LHCN-M2 (cell line): ENCODE measurements at places on chromosomes 12 and 14. TPM values are rescaled to one million over a fixed set of nuclear protein-coding genes. Genes with fewer than 3 reads are reported as not detected.

Gene DIO3
- total RNA-seq, result not detected in 2 replicates

Gene KLRF2
- not detected in 2 replicates for total RNA-seq

Gene PTPRO
- total RNA-seq, result 0.45 and 0.63 TPM in 2 replicates

Gene FAM222A
- total RNA-seq, result 1.2 and 1.7 TPM in 2 replicates

Gene DMAC2L
- 5.0 and 5.8 TPM in 2 replicates for total RNA-seq

Gene CLEC4D
- not detected in 2 replicates for total RNA-seq

Gene CRADD
- 12.6 and 16.9 TPM in 2 replicates for total RNA-seq

Gene SPRING1
- 33.6 and 35.9 TPM in 2 replicates for total RNA-seq

Gene JAG2
- total RNA-seq, result 0.80 and 3.4 TPM in 2 replicates

Gene NYNRIN
- 0.06 TPM in 2 replicates for total RNA-seq

Gene BDKRB2
- total RNA-seq, result 0.06 TPM in 1 of 2 replicates, not detected in the other

Gene HCAR3
- not detected in 2 replicates for total RNA-seq

Gene WNT1
- total RNA-seq, result not detected in 2 replicates

Gene FGF23
- total RNA-seq, result 0.06 TPM in 1 of 2 replicates, not detected in the other
